MM.1S (cell line): ENCODE measurements at places on chromosomes 12 and 14.

GRCh38 chr14:95488376-95489213 lies 27.9 kb downstream of the SYNE3 start:
- H3K4me1 ChIP-seq = peaks cover 39% of the 10 kb centered on the region
- DNase-seq = no peak
- H3K36me3 ChIP-seq = no peaks in the 10 kb centered on the region
- peak overlapping the region; percentile 94 for H3K27ac ChIP-seq

DNA sequence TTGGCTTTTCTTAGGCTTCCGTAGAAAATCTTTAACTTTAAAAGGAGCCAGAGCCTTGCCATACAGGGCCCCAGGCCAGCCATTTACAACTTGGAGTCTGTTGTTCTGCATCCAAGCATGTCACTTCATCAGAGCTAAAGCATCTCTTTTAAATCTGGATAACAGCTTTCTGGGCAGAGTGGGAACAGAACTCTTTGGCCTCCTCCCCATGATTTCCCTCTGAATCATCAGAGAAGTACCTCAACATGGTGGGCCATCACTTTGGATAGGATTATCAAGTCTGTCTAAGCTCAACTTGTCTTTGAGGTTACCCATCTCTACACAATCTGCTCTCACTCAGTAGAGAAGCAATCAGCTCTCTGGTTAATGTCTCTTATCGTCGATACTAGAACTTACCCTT lies 170.9 kb downstream of the SLC6A15 start:
- no peaks in the 10 kb centered on the region for H3K27me3 ChIP-seq
- H3K4me1 ChIP-seq = no peaks in the 10 kb centered on the region
- no peak for DNase-seq
- H3K36me3 ChIP-seq = no peaks in the 10 kb centered on the region
- no peak overlapping the region for H3K27ac ChIP-seq
- H3K4me3 ChIP-seq = no peak overlapping the region

DNA sequence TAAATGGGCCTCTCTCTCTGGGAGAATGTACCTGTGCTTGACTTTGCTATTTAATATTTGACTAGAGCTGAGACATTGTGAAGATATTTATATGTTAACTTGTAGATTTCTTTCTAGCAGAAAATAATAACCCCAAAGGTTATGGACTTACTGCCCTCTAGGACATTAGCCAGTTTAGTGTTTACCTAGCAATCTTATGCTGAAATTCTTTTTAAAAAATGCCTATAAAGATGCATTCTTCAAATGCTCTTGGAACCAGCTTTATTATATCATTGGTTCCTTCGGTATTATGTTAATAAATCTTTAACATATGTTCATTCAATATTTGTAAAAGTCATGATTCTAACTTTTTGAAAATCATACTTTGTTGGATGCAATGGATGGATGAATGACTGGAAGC lies 28.0 kb downstream of the GPR19 start:
- no peaks in the 10 kb centered on the region for H3K36me3 ChIP-seq
- H3K4me1 ChIP-seq = no peaks in the 10 kb centered on the region
- no peak for DNase-seq
- H3K4me3 ChIP-seq = no peak overlapping the region
- no peaks in the 10 kb centered on the region for H3K27me3 ChIP-seq
- no peak overlapping the region for H3K27ac ChIP-seq

DNA sequence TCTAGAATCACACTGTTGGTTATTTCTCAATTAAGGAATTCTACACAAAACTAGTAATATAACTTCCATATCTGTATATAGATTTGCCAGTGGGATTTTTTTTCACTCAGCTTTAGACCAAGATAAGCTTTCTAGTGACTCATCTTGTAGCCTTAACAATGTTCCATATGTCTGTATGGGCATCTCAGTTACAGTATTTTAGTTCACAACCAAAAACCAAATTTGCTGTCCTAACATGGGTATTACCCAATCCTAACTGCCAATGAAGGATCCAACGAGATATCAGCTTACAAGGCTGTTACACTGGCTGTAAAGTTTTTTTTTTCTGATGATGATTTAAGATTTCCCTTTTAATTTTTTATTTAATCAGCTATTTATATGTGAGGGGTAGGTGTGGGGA lies 31.5 kb upstream of the KRR1 start:
- no peak for DNase-seq
- no peak overlapping the region for H3K27ac ChIP-seq
- H3K36me3 ChIP-seq = no peaks in the 10 kb centered on the region
- no peak overlapping the region for H3K4me3 ChIP-seq
- H3K27me3 ChIP-seq = no peaks in the 10 kb centered on the region
